ENCODE measurements at places on chromosomes 5 and 9.

DNA sequence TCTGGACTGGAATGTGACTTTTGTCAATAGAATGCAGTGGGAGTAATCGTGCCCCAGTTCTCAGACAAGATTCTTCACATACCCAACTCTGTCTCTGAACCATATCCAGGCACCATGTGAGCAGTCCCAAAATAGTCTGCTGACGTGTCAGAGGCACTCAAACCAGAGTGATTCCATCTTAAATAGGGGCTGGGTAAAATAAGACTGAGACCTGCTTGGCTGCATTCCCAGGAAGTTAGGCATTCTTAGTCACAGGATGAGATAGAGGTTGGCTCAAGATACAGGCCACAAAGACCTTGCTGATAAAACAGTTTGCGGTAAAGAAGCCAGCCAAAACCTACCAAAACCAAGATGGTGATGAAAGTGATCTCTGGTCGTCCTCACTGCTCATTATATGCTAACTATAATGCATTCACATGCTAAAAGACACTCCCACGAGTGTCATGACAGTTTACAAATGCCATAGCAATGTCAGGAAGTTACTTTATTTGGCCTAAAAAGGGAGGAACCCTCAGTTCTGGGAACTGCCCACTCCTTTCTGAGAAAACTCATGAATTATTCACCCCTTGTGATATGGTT, 16.9 kb upstream of the PLCXD3 start:
- DNase-seq = no peak

DNA sequence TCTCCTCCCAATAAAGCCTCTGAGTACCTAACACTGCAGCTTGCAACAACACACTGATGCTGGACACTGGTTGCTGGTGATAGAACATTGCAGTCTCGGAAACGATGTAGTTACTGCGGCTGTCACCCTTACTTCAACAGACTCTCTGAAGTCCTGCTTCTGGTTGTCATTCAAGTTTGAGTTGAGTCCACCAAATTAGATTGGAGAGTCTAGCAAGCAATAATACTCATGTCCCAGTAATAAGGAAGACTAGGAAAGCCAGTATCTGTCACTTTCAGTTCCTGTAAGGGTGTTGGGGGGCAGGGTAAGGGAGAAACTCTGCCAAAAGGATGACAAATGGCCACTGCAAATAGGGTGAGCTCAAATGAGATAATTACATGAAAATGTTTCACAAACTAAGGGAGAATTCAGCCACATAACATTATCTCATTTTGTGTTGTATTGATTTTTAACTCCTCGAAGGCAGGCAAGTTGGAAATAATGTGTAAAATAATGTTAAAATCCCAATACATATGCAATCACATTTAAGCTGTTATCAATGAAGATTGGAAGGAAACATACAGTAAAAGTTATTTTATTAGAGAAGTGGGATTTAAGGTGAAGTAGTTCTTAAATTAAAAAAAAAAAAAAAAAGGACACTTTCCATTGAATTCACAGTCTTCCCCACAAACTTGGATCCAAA, 849 bp upstream of the IFT74 start:
- DNase-seq = no peak

DNA sequence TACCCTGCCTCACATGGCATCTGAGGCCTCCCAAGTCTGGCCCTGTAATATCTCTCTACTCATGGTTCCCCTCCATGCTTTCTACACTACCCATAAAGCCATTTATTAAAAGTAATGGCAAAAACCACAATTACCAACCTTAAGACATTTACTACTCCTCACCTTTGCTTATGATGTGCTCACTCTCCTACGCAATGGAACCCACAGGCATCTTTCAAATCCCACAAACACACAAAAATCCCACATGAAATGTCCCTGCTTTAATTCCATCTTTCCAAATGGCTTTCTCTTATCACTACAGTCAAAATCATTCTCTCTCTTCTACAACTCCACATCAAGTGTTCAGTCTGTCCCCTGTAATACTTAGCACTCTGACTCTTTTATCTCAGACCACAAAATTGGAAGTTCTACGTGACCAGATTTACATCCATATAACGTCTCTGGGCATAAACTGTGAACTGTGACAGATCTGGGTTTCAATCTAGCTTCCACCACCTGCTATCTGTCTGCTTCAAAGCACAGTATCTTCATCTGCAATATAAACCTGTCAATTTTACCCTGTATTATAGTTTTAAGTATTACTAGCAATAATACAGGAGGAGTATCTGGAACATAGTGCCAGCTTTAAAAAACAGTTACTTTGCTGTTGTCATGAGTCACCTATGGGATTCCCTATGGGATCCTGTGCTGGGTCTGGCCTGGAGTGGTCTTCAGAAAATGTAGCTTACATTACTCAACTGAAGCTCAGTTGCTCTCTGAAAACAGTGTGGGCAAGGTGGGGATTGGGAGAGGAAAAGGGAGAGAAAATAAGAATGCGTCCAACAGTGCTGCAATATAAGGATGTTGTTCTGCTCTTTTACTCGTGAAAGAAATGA, 137.1 kb upstream of the TRIM32 start:
- no peak for DNase-seq

- DNase-seq = no peak
Measured at GRCh38 chr5:61625137-61625561, 293.1 kb downstream of the ZSWIM6 start.

GRCh38 chr9:123406016-123406415, 50.0 kb downstream of the CRB2 start:
- no peak for DNase-seq

DNA sequence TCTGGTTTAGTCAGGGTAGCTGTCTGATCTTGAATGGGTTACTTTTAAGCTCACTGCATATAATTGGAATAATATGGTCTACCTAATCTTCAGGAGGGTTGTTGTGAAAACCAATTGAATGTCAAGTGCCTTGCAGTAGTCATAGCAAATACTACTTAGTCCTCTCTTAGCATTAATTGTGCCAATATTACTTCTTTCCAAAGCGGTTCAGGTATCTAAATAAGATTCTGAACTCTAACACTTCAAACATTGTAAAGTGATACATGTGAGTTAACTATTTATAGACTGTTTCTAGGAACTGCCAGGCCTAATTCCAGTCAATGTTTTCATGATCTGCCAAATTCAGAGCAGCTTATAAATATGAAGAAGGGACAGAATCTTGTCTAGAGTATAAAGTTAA, 140.2 kb downstream of the SH3GL2 start:
- no peak for DNase-seq

GRCh38 chr5:68002836-68003235, 212.7 kb upstream of the PIK3R1 start:
- DNase-seq = no peak

DNA sequence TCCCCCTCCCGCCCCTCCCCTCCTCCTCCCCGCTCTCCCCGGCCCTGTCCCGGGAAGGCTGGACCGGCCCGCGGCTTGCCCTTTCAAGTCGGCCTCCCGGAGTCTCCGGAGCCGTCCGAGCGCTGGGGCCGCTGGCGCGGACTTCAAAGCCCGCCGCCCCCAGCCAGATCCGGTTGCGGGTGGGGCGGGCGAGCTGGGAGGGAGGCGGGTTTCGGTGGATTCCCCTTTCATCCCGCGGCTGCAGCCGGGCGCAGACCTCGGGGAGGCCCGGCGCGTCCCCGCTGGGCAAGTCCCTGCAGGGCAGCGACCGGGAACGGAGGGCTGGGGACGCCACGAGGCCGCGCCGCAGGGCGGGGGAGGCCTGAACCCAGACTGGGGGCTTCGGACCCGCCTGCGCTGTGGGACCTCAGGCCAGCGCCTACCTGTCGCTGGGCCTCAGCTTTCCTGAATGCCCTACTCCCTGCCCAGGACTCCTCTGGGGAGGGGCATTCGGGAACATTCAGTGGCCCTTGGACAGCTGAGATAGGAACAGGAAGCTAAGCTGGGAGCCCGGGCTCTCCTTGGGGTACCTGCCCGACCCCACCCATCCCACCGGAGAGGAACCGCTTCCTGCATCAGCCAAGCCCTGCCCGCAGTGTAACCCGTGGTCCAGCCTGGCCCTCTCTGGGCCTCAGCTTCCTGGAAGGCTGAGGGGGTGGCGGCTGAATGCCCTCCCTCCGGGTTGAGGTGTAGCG, 23.4 kb downstream of the C9orf50 start:
- DNase-seq = peak; percentile 70

DNA sequence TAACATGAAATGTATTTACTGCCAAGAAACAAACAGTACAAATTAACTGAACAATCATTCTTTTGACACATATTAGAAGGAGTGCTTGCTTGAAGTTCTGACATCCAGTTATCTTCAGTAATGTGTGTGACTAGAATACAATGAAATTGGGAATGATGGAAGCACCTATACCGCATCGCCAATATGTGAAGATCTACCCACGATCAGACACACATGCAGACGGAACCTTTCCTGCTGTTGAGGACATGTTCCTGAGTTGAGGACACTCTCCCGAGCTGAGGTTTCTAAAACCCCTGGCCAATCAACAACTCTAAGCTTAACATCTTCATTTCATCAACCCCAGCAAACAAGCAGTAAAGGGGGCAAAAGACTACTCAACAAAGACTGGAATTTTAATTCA, at the start of gene OR13C3:
TSS of gene OR13C3 (minus strand) at position 101 of the 400 bp plus-strand sequence. CDS start 133 bp downstream, outside the sequence.
- no peak for DNase-seq

GRCh38 chr5:14497311-14497710, 84.3 kb upstream of the OTULINL start:
- no peak for DNase-seq

DNA sequence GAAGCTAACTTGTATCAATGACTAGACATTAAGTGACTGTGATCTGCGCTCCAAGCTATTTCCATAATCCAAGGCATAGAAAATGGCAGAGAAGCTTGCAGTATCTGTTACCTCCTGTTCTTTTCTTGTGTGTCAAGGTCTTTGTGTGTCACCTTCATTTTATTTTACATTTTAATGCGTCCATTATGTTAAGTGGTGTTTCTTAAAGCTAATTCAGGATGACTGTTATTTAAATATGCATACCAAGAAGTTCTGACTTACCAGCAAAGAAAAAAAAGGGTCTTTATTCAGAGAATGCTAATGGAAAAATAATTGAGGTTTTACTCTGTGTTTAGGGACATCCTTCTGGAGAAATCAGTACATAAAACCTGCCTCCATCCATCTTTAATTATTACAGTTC, 52.3 kb downstream of the STK32A start:
- no peak for DNase-seq

DNA sequence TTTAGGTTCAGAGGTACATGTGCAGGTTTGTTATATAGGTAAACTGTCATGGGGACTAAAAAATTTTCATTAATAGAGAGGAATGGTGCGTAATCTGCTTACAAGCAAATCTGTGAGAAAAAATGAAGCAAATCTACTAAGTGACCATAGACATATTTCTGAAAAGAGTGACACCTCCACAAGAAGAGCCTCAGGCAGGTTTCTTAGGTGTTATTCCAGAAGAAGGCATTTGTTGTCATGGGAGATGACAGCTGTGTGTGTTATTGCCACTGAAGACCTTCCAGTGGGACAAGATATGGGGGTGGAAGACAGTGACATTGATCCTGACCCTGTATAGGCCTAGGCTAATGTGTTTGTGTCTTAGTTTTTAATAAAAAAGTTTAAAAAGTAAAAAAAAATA, 68.8 kb upstream of the PANK3 start:
- no peak for DNase-seq

- no peak for DNase-seq
Measured at GRCh38 chr9:518540-518939, 303.9 kb downstream of the DOCK8 start.

- no peak for DNase-seq
Measured at GRCh38 chr9:109887079-109887478, 107.1 kb downstream of the PALM2AKAP2 start.

GRCh38 chr5:116778032-116778431, 203.4 kb upstream of the SEMA6A start:
- no peak for DNase-seq

GRCh38 chr5:151459680-151460324, 12.4 kb downstream of the SLC36A1 start:
- no peak for DNase-seq

GRCh38 chr5:19534751-19535150, 453.2 kb downstream of the CDH18 start:
- DNase-seq = no peak

DNA sequence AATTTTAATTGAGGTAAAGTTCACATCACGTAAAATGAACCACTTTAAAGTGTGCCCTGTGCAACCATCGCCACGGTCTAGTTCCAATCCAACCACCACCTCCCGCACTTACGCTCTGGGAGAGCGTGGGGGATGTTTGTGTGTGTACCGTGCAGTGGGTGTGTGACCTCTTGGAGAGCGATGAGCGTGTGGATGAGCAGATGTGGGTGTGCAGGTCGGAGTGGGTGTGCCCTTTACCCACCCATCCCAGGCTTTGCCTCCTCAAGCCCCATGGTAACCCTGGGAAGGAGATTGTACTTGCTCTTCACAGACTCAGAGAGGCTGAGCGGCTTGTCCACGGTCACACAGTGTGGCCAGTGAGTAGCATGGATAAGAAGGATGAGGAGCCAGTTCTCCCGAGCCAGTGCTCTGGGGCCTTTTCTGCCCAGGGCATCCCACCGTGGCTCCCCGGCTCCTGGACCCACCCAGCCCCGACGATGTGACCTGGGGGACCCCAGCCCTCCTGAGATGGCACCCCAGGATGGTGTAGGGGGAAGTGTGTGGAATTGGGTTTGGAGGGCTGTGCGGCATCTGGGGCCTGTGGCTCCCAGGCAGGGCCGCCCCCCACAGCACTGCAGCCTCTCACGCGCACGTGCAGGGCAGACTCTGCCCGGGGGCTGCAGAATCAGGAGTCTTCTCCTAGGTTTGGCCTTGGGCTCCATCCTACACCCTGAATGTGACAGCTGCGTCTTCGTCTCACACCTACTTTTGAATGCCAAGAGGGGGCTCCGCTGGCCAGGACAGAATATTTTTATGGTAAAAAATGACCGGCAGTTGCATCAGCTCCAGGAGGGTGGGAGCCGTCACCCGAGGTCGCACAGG, 13.6 kb downstream of the LHX3 start:
- DNase-seq = no peak

DNA sequence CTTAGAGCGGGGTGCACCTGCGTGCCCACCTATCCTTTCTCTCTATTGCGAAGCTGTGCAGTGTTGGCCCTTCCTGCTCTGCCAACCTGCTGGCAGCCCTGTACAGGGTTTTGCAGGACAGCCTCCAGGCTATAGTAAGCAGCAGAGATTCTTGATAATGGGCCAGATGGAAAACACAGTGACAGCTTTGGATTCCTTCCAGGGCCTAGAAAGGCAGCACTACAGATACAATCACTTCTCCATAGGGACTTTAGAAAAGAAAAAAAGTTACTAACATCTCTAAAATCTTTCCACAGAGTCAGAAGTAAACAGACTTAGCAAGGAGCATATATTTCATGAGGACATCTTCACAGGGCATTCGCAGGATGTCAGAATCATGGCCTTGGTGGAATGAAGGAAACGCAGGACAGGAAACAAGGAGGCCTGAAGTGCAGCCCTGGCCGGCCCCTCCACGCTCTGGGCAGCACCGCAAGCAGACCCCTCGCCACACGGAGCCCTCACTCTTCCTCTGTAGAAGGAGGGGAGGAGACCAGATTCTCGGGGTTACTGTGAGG, 172.1 kb upstream of the GAS1 start:
- peak; percentile 75 for DNase-seq

DNA sequence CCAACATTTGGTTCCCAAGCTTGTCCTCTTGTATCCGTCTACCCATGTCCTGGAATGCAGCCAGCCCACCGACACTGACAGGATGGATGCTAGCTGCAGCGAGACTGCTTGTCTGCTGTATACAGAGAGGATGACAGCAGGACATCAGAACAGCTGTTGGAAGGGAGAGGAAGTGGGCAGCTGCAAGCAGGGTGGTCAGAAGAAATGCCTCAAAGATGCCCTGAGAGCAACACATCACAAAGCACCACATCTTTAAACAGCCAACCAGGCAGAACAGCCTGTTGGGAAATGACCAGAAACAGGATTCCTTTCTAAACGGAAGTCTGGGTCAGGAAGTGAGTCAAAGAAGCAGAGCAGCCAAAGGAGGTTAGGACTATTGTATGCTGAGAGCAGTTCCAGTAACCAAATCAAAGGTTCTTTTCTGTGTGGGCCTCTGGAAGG, 219.1 kb downstream of the NDUFS4 start:
- peak; percentile 7 for DNase-seq

Data from SK-N-SH (cell line).